ENCODE measurements at places on chromosomes 12 and 14.
A peak's percentile ranks its signal among the peaks of the same experiment; 100 is the strongest.

GRCh38 chr14:73700325-73700724 lies 13.9 kb downstream of the PNMA1 start:
- no peak for DNase-seq

GRCh38 chr12:68416826-68417225 lies 84.7 kb upstream of the MDM1 start:
- no peak for DNase-seq

GRCh38 chr12:131861261-131862083 lies 33.0 kb upstream of the ULK1 start:
- no peak for DNase-seq

DNA sequence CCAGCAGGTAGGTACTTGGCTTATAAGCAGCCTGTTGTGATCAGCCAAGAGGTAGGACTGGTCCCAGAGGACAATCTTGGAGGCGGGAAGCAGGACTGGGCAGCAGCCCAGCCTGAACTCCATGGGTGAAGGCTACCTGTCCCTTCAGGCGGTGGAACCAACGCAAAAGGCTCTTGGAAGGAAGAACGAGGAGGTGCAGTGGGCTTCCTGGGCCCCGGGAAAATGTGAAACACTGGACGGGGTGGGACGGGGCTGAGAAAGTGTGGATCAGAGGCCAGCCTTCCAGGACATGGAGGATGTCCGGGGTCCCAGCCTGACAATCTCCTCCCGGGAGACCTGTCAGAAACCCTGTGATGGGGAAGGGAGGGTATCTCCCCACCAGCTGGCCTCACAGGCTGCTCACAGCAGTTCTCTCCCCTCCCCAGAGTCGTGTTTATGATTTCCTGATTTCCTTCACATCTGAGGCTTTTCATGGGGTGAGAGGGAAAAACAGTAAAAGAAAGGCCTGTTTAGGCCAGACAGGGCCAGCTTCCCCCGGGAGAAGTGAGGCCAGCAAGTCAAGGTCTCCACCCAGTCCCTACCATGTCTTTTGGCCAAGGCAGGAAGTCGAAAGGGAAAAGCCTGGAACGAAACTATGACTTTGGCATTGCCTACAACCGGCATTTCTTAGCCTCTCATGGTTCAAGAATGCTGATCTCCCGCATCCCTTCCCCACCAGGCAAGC lies 11.3 kb downstream of the CMKLR1 start:
- DNase-seq: no peak

DNA sequence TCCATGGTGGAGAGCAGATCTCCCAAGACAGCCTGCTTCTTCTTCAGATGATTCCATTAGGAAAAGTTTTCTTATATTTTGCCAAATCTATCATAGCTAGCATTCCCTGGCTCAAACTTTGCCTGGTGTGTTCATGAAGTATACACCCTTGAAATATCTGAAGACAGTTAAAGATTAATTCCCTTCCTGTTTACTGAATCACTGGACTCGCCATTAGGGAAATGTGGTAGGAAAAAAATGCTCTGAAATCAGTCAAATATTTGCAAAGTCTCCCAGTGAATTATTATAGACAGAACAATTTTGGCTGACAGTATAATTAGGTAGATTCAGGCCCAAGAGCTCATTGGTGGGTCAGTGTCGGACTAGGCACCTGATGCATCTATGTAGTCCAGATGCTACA lies 86.5 kb downstream of the PDZRN4 start:
- DNase-seq: no peak

DNA sequence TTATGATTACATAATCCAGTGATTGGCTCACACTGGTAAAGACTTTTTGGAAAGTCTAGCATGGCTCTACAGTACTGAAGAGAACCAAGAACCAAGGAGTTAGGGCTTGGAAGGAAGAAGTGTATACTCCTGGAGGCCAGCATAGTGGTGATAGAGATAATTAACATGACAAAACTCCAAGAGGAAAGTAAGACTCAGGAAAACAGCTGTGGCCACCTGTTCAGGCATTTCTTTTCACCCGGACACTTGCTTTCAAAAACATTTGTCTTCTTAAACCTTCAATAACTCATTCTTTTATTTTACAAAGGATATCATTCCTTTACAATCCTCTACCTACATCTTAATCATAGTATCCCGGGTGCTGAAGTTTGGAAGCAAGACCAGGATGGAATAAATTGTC lies 50.9 kb downstream of the KLHL28 start:
- no peak for DNase-seq

- DNase-seq: no peak
Measured at GRCh38 chr12:68326716-68327115, 5.4 kb downstream of the MDM1 start.

DNA sequence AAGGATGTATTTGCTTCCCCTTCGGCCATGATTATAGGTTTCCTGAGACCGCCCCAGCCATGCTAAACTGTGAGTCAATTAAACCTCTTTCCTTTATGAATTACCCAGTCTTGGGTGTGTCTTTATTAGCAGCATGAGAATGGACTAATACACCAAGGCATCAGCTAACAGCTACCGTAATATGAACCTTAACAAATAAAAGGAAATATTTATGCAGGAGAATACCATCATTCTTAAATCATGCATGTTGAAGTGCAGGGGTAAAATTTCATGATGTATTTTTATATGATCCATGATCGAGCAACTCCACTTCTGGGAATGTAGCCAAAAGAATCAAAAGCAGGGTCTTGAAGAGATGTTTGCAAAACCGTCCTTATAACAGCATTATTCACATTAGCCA lies 379.0 kb downstream of the NPAS3 start:
- DNase-seq: no peak

- DNase-seq: no peak
Measured at GRCh38 chr14:94474581-94475031, 1.4 kb downstream of the SERPINA9 start.

- no peak for DNase-seq
Measured at GRCh38 chr12:45138609-45139008, 77.3 kb upstream of the ANO6 start.

DNA sequence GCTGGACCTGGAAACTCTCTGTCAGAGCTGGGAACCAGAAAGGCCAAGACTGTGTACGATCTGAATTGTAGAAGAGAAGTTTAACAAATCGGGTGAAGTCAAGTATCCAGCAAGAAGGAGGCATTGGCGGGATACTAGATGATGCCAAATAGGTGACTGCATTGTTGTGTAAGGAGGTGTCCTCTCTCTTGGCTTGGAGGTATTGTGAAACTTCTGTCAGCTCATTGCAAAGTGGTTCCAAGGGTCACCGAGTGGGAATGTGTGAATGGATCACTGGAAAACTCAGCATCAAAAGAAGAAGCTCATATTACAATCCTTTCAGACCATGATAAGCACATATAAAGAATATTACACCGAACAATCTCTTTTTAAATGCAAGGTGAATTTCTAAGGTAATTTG lies 11.7 kb downstream of the NAV3 start:
- DNase-seq: no peak

- no peak for DNase-seq
Measured at GRCh38 chr12:69490920-69491643, 20.9 kb downstream of the FRS2 start.

- peak; percentile 1 for DNase-seq
Measured at GRCh38 chr14:39469094-39469710, 37.0 kb upstream of the FBXO33 start.

All from kidney capillary endothelial cell (primary cell).